ENCODE measurements at places on chromosomes 13 and 19. TPM values are rescaled to one million over a fixed set of nuclear protein-coding genes. Genes with fewer than 3 reads are reported as not detected.

NRTN gene
- 0.77 TPM for total RNA-seq

C19orf85 gene
- not detected for total RNA-seq

DNA sequence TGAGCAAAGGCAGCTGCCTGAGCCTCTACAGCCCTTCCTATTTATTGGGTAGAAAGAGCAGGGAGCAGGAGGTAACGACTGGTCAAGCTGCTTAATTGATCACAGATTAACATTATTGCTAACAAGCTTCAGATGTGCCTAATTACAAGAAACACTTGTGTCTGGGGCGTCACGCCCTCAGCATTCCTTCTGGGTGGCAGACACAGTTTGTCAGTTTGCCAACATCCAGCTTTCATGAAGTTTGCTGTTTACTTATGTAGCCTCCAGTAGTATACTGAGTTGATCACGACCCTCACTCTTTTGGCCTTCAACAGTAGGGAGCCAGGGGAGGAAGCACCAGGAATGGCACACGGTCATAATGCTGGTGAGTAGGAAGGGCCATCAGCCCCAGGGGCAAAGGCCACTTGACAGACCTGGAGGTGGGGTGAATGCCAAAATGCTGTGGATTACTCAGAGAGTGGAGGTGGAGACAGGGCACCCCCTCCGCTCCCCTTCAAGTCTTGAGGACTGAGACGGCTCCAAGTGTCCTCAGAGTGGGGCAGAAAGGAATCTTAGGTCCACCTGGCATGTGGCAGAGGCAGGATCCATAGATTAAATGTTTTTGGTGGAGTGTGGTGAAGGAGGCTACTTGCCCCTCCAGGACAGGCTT lies 34.9 kb upstream of the PSPC1 start:
- H3K4me1 ChIP-seq: peaks cover 10% of the 10 kb centered on the region
- peak; percentile 35 for DNase-seq
- H3K27me3 ChIP-seq: no peaks in the 10 kb centered on the region
- peak overlapping the region; percentile 12 for H3K27ac ChIP-seq

- H3K27ac ChIP-seq: no peak overlapping the region
- H3K27me3 ChIP-seq: no peaks in the 10 kb centered on the region
- DNase-seq: no peak
Observed at GRCh38 chr13:60572855-60573254, 175.8 kb downstream of the TDRD3 start.

GRCh38 chr13:98405690-98406344 lies 171.1 kb downstream of the STK24 start:
- H3K27ac ChIP-seq: no peak overlapping the region
- no peaks in the 10 kb centered on the region for H3K27me3 ChIP-seq
- no peak for DNase-seq
- H3K4me1 ChIP-seq: peaks cover 4% of the 10 kb centered on the region
- H3K36me3 ChIP-seq: peaks cover 23% of the 10 kb centered on the region

GRCh38 chr13:110286833-110287819 lies 19.8 kb downstream of the COL4A1 start:
- DNase-seq: no peak
- no peaks in the 10 kb centered on the region for H3K27me3 ChIP-seq
- H3K4me3 ChIP-seq: no peak overlapping the region
- H3K4me1 ChIP-seq: peaks cover 92% of the 10 kb centered on the region
- H3K36me3 ChIP-seq: peaks cover 44% of the 10 kb centered on the region

GRCh38 chr13:90732049-90732448 lies 615.4 kb upstream of the MIR17HG start:
- no peak overlapping the region for H3K27ac ChIP-seq
- no peaks in the 10 kb centered on the region for H3K27me3 ChIP-seq
- H3K4me3 ChIP-seq: no peak overlapping the region
- H3K4me1 ChIP-seq: no peaks in the 10 kb centered on the region
- no peak for DNase-seq

DNA sequence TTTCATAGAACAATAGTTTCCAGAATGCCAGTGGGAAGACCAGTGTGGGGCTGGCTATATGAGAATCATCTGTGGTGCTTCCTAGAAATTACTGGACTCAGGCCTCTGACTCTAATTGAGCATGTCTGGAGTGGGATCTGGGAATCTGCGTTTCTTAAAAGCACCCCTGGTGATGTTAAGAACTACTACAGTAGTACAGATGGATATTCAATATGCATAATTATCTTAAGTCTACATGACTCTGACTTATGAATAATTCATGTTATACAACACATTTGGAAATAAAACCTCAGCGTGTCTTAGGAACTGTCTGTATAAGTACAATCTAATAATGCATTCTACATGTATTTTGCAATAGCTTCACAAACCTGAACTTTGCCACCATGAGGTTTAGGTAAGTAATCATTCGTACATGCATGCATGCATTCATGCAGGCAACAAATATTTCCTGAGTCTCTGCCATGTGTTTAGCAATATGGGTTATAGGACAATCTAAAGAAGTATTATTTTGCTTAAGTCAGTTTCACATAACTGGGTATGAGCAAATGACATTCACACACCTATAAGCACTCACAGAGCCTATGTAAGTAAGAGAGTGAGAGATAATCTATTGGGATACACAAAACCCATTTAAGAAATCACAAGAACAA lies 62.0 kb downstream of the EPSTI1 start:
- no peak overlapping the region for H3K27ac ChIP-seq
- H3K4me1 ChIP-seq: peaks cover 17% of the 10 kb centered on the region
- no peak for DNase-seq

GRCh38 chr13:104854007-104854406 lies 1681.5 kb downstream of the EFNB2 start:
- no peaks in the 10 kb centered on the region for H3K27me3 ChIP-seq
- no peak overlapping the region for H3K27ac ChIP-seq
- no peaks in the 10 kb centered on the region for H3K36me3 ChIP-seq
- H3K4me3 ChIP-seq: no peak overlapping the region
- DNase-seq: no peak

DNA sequence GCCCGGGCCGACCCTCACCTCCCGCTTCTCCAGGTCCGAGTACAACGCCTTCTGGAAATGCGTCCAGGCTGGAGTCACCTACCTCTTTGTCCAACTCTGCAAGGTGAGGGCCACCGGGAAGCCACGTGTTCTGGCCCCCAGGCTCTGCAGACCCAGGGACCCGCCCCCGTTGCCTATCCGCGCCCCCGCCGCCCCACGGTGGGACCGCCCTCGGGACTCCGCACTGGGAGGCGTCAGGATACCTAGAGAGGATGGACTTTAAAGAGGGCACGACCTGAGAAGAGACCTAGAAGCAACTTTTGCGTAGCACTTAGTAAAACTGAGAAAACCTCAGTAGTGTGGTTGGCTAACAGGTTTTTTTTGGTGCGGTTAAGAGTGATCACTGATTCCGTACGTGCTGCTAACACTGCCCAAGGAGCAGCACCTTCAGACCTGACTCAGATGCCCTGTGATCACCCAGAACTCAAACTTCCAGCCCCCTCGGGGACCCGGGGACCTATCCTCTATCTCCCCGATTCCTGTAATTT lies 492 bp downstream of the TMEM147 start:
- peak overlapping the region; percentile 32 for H3K27ac ChIP-seq
- DNase-seq: no peak
- peaks cover 11% of the 10 kb centered on the region for H3K36me3 ChIP-seq
- H3K4me3 ChIP-seq: peak overlapping the region; percentile 95

DNA sequence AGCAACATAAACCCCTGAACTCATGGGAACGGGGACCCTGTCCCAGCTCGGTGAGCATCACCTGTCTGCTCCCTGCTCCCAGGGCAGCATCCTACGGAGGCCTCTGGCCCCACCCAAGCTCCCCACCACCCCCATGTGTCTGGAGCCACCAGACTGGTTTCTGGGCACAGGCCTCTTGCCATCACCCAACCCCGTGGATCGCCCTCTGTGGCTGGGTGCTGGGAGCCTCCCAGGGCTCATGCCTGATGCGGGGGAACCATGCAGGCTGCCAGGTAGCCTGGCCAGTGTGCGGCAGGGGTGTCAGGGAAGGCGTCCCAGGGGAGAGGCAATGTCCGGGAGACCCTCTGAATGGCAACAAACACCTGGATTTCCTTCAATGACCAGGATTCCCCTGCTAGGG lies 2.7 kb downstream of the MICOS13 start:
- H3K4me3 ChIP-seq: no peak overlapping the region
- peaks cover 1% of the 10 kb centered on the region for H3K36me3 ChIP-seq
- no peaks in the 10 kb centered on the region for H3K27me3 ChIP-seq
- H3K27ac ChIP-seq: no peak overlapping the region
- DNase-seq: no peak
- H3K4me1 ChIP-seq: peaks cover 24% of the 10 kb centered on the region

DNA sequence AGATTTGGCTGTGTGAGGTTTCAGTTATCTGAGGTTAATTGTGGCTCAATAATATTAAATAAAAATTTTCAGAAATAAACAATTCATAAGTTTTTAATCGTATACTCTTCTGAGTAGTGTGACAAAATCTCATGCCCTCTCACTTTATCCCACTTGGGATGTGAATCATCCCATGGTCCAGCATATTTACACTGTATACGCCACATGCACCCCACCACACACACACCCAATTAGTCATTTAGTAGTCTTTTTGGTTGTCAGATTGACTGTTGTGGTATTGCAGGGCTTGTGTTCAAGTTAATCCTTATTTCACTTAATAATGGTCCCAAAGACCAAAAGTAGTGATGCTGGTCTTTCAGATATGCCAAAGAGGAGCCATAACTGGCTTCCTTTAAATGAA lies 66.4 kb upstream of the PCDH9 start:
- no peak overlapping the region for H3K4me3 ChIP-seq
- H3K27ac ChIP-seq: no peak overlapping the region
- DNase-seq: no peak
- H3K27me3 ChIP-seq: no peaks in the 10 kb centered on the region

- H3K27me3 ChIP-seq: no peaks in the 10 kb centered on the region
- no peak overlapping the region for H3K4me3 ChIP-seq
- peaks cover 4% of the 10 kb centered on the region for H3K4me1 ChIP-seq
- peaks cover 1% of the 10 kb centered on the region for H3K36me3 ChIP-seq
- H3K27ac ChIP-seq: no peak overlapping the region
Observed at GRCh38 chr13:65330691-65331090, 1899.4 kb downstream of the PCDH9 start.

DNA sequence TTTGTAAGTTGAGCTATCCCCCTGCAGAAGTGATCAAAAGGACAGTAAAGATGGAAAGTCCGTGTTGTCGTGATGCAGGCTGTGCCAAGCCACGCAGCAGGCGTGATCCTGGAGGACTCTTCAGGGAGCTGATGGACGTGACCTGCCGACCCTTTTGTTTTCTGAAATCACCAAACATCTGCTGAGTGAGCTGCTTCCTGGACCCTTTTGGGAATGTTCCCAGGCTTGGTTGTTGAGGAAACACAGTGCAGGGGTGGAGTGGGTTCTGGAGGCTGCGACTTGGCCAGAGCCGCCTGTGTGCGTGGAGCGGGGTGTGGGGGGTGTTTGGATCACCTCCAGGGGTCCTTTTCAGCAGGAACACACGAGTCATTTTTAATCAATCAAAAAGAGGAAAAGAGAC lies 15.4 kb upstream of the CPAMD8 start:
- peaks cover 1% of the 10 kb centered on the region for H3K36me3 ChIP-seq
- no peak overlapping the region for H3K4me3 ChIP-seq
- H3K27ac ChIP-seq: peak overlapping the region; percentile 15
- DNase-seq: no peak
- H3K27me3 ChIP-seq: peaks cover 11% of the 10 kb centered on the region
- H3K4me1 ChIP-seq: peaks cover 11% of the 10 kb centered on the region

GRCh38 chr13:113034451-113035212 lies 65.6 kb downstream of the MCF2L start:
- no peak overlapping the region for H3K27ac ChIP-seq
- H3K27me3 ChIP-seq: peaks cover 5% of the 10 kb centered on the region
- H3K36me3 ChIP-seq: peaks cover 7% of the 10 kb centered on the region
- no peak for DNase-seq
- peaks cover 3% of the 10 kb centered on the region for H3K4me1 ChIP-seq
- no peak overlapping the region for H3K4me3 ChIP-seq

All from chondrocyte (in vitro differentiated cells).